ENCODE measurements at places on chromosomes 3 and 15.

- no peak for DNase-seq
Measured at GRCh38 chr3:186512570-186513302, 31.4 kb downstream of the CRYGS start.

- DNase-seq, result no peak
Measured at GRCh38 chr15:32670623-32671022, 29.1 kb downstream of the SCG5 start.

GRCh38 chr3:14366248-14366647 lies 36.2 kb upstream of the SLC6A6 start:
- DNase-seq, result no peak

GRCh38 chr3:184658223-184658928 lies 53.5 kb downstream of the MAGEF1 start:
- DNase-seq, result no peak

- DNase-seq, result no peak
Measured at GRCh38 chr3:121869736-121870135, 24.5 kb upstream of the SLC15A2 start.

- no peak for DNase-seq
Measured at GRCh38 chr3:23968463-23969184, 23.5 kb downstream of the NR1D2 start.
